Astrocyte of the spinal cord (primary cell): ENCODE measurements at places on chromosomes 1 and 21.

DNA sequence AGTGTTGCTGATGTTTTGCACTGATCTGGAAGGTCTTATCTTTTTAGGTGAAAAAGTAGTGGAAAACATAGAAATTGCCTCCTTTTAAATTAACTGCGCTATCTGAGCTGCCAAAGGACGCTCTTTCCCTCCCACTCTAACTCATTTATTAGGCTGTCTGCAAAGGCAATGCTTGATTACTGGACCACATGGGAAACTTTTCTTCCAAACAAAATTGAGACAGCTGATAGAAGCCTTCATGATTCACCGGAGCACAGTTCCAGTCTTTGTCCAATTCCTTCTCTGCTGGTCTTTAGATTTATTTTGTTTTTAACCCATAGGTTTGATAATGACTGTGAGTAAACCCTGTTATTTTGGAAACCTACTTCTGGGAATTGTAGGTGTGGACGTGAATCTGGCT, 93.0 kb upstream of the RAVER2 start:
- no peak for DNase-seq

DNA sequence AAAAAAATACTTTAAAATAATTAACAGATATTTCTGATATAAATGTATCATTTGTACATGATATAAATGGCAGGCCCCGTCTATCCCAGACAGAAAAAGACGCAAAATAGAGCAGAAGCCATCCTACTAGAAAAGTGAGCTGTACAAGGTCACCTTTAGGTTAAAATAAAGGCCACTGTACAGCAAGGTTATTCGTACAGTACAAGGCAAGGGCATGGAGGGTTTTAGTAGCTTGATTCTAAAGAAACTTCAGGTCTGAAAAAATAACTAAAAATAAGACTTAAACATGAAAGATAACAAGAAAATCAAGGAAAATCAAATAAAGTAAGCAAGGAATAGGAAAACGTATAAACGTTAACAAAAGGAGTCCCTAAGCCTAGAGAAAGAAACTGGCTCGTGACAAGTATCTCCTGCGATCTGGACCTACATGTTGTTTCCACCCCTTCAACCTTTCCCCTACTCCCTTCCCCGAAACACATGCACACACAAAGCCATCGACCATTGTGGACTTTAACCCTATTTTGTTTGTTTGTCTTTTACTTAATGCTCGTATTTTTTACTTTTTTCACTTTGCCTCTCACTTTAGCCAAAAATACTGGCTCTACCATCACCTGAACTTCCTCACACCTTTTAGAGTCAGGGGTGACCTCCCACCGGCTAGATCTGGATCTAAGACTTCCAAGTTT, 26.5 kb upstream of the SLC30A10 start:
- DNase-seq, result no peak

- no peak for DNase-seq
Observed at GRCh38 chr1:208921259-208921658, 662.3 kb upstream of the CAMK1G start.

GRCh38 chr1:169325117-169325516, 42.5 kb downstream of the NME7 start:
- DNase-seq, result no peak

DNA sequence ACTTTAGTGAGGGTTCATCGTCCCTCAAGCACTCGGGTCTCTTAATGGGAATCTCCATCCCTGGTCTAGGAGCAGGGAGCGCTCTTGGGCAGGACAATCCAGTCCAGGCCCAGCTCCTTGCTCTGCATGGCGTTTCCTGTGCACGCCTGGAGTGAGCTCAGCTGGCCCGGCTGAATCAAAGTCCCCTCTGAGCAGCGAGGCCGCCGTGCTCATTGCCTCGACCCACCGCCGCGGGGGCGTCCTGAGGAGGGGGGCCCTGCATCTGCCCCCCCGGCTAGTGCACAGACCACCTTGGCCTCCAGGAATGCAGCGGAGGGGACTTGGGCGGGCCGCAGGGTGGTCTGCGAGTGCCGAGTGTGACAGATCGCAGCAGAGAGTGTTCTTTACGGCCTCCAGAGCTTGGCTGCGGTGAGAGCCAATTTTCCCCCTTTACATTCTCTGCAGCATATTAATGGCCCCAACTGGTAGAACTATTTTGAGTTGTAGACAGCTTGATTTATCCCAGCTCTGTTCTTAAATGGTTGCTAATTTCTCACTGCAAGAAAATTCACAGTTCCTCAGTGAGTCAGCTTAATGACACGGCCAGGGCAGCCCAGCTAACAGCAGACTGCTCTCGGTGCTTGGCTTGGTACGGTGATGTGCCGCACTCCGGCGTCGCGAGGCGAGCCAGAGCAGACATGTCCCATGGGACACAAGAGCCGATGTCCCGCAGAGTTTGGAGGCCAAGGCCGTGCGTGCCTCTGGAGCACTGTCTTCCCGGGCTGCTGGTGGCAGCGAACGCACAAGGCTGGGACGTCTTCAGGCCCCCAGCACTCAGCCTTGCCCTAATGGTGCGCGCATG, 39.8 kb downstream of the SNAP47 start:
- DNase-seq, result peak; percentile 74

- DNase-seq, result no peak
Observed at GRCh38 chr21:34570313-34570712, 44.6 kb downstream of the RCAN1 start.

- DNase-seq, result no peak
Observed at GRCh38 chr1:240036526-240036925, 55.2 kb upstream of the FMN2 start.

DNA sequence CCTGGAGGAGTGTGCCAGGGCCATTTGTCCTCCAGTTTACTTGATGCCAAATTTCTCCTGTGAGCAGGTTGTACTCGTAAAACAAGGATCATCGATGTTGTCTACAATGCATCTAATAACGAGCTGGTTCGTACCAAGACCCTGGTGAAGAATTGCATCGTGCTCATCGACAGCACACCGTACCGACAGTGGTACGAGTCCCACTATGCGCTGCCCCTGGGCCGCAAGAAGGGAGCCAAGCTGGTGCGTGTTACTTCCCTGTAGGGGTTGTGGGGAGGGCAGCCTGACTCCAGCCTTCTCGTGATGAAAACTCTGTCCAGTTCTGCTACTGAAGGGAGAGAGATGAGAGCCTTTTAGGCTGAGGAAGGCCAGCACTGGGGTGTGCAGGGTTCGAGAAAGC, 2.2 kb downstream of the RPS8 start:
- no peak for DNase-seq

GRCh38 chr1:82969340-82969739, 1029.6 kb downstream of the TTLL7 start:
- no peak for DNase-seq

DNA sequence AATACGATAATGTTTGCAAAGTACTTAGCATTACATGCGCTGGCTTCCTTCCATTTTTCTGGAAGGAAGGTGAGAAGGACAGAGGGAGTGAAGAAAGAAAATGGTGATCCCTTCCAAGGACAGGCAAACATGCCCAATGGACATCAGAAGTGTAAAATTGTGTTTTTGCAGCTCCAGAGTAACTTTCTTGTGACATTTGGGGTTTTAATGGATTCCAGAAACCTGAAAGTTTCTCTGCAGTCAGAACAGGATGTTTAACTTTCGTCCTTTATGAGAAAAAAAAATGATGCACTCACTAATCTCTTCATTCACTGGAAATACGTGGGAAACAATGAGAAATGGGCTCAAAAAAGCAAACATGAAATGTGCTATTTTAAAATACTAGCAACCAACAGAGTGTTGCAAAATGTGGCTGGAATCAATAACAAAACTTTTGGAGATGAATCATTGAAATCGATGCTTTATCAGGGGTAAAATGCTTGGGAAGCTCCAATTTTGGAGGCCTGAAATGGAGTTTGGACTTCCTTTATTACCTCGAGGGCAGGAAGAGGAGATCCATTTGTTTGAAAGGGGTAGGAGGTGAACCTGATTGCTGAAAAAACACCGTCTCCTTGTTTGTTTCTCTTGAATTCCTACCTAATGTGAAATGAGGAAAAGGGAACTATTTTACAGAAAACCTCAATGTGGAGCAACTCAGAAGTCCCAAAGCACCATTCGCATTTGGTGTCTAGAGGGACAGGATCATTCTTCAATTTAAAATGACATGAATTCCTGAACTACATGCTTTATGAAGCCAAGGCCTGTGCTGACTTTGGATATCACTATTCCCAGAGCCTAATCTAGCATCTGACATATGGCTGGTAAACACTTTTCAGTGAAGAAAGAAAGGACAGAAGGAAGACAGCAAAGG, 129.5 kb downstream of the TRABD2B start:
- DNase-seq, result no peak

DNA sequence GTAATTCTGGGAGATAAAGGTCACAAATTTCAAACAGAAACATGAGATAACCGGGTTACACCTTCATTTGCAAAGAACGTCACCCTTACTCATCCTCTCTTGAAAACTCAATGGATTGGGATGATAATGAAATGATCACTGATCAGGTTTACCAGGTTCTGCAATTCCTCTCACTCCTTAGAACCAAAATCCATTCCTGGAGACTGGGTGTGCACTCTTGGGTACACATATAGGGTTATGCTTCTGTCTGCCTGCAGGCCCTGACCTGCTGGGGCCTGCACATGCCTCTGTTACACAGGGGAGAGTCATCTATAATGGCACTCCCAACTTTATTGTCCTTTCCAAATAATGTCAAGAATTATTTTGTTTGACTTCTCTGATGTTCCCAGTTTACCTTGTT, 8.3 kb downstream of the SUSD4 start:
- DNase-seq, result no peak

DNA sequence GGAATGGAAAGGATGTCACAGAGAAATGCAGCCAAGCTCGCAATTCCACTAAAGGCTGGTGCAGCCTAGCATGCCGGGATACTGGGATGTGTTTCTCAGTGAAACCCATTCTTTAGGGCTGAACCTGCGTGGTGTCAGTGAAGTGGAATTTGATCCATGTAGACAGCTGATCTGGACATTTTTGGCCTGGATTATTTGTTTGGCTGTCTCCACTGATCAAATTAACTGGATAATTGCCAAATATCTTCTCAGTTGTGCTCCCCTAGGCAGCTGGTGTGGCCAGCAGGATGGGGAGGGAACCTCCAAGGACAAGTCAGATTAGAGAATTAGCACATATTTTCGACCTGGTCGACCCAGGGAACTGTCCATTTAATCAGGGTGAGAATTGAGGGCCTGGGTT, 318.4 kb downstream of the RPS6KC1 start:
- no peak for DNase-seq

DNA sequence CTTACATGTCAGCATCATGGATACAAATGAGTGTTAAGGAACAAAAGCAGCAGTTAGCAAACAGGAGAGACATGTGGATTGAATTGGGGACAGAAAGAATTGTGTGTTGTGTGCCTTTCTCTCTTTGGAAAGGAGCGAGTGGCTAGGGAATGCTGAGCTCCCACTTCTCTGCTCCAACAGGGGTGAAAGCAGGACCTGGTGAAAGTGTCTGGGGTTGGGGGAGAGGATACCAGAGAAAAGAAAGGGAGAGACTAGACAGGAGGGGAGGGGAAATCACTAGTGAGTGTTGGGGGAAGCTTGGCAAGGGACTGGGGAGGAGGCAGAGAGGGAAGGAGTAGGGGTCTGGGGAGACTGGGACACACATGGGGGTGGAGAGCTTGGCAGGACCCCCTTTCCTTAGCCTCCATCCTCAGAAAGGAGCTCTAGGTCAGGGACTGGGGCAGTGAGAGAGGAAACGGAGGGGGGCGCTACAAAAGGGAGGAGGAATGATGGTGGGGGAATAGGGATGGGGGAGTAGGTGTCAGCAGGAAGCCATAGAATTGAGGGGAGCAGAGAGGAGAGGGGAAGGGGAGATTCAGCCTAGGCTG, 2.2 kb downstream of the KIRREL1 start:
- no peak for DNase-seq

DNA sequence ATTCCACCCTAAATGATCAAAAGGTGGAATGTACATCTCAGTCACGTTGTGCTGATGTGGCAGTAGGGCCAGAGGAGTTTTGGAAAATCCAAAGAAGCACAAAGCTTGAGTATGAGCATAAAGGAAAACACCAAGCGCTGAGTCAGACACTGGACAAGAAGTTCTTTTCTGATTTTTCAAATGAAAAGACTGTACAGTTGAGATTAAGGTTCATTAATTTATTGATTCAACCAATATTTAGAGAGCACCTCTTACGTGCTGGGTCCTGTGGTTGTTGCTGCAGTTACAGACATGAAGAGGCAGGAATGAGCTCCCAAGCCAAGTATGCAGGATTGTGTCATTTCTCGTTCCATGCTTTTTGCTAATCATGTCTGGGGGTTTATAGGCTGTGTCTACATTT, 28.9 kb upstream of the APP start:
- DNase-seq, result peak; percentile 35
